Fibroblast of skin of left biceps (primary cell): ENCODE measurements at places on chromosomes 6 and 20.
A peak's percentile ranks its signal among the peaks of the same experiment; 100 is the strongest.

- DNase-seq: no peak
Measured at GRCh38 chr20:2038161-2038560, 44.3 kb upstream of the PDYN start.

DNA sequence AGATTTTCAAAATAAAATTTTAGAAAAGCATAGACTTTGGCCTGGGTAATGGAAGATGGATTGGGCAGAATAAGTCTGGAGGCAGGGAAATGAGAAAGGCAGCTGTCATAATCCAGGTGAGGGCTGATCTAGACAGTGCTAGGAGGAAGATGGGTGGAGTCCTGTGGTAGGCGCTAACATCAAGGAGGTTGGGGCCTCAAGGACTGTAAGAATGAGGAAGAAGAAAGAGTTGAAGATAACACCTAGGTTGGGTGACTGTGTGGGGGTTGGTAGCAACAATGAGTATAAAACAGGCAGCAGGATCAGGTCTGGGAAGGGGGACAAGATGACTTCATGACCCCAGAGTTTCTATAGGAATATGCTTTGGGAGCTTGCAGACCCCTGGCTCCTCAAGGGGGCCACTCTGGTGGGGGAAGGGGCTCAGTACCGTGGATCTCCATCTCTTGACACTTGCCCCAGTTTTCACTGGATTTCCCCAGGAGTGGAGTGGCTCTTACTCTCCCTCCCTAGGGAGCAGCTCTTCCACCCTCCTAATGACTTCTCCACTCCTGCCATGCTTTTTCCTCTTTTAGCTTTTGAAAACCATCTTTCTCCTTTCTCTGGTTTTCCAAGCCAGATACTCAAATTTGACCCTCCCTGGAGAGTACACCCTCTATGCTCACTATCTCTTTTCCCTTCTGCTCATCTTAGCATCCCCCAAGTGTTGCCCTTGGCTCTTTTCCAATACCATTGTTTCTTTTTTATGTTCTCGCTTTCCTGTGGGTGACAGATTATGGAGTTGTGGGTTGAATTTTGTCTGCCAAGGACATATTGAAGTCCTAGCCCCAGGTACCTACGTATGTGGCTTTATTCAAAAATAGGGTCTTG is 14.8 kb downstream of the TRIM31 start:
- no peak for DNase-seq

DNA sequence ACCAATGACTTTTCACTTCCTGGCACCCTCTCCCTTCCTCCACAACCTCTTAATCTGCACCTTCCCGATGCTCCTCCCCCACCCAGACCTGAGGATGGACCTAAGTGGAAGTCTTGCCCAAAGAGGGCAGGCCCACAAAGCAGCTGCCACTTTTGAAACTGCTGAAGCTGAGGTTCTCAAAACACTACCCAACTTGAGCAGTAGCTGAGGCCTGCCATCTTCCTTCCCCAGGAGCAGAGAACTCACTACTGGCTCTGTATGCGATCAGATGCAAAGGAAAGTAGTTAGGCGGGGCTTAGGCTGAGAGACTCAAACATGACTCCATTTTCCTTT is 1.5 kb downstream of the HM13 start:
- no peak for DNase-seq

GRCh38 chr6:37952027-37952426 is 132.5 kb downstream of the ZFAND3 start:
- no peak for DNase-seq

- no peak for DNase-seq
Measured at GRCh38 chr6:125869427-125869826, 78.7 kb downstream of the NCOA7 start.

GRCh38 chr6:162099685-162100084 is 627.9 kb downstream of the PRKN start:
- peak; percentile 86 for DNase-seq

DNA sequence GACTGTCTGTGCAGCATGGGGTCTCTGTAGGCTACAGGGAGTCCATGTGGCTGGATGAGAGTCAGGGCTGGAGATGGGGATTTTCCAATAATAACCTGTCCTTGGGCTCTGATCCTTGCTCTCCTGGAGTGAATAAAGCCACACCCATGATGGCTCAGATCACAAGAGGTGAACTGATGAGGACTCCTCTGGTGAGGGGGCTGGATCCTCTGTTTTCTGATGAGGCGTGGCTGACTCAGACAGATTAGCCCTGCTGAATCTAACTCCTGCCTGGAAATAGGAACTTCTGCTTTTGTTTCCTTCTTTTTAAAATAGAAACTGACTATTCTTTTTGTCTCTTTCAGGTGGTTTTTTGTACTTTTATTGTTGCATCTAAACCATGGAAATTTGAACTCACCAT is 27.0 kb downstream of the CST9L start:
- no peak for DNase-seq

DNA sequence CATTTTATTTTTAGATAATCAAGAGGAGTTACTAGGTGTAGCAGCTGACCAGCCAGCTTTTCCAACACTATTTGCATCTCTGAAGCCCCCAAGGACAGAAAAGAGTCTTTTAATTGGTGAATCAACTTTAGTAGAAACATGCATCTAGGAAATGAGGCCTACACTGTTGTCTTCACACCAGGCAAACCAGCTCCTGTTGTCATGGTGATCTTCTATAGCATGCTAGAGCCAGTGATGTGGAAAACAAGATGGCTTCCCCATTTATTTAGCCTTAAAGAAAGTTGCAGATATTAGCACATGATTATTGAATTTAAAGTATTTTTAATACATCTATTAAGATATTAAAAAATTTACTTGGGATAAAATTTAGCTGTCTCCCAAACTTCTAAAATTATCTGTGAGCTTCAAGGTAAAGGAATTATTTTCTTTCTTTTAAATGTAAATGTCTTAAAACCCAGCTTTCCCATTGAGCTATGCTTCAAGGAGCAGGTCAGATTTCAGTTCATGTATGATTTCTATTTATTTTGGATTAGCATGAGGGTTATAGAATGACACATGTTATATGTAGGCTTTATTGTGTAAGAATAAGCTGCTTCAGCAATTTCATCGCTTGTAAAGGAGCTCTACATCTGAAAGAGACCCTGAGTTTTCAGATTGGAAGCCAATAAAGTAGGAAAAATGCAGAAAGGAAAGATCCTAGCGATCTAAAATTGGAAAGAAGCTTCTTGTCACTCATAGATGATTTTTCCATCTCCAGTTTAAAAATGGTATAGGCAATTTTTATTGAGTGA is 564.9 kb upstream of the CITED2 start:
- no peak for DNase-seq

GRCh38 chr6:160116411-160116810 is 5.2 kb upstream of the SLC22A1 start:
- no peak for DNase-seq

DNA sequence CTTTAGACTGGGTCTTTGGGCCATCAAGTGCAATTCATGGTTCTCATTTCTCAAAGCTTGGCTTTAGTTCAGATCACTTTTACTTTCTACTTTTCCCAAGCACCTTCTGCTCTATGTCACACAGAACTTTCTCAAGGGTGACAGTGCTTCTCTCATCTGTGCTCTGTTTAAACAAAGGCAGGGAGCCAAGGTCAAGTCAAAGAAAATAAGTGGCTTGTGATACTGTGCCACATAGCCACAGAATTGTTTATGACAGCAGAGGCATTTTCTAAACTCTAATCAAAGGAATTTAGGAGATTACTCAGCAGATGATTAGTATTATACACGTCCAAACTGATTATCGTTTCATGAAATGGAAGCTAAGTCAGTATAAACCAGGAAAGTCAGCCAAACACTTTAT is 348.0 kb downstream of the HDGFL1 start:
- no peak for DNase-seq

GRCh38 chr6:78868116-78868515 is 765 bp downstream of the IRAK1BP1 start:
- no peak for DNase-seq

- no peak for DNase-seq
Measured at GRCh38 chr20:2128542-2128941, 26.9 kb downstream of the STK35 start.

- DNase-seq: no peak
Measured at GRCh38 chr20:22866812-22867341, 168.2 kb upstream of the SSTR4 start.
